ENCODE measurements at places on chromosomes 6 and 20.

DNA sequence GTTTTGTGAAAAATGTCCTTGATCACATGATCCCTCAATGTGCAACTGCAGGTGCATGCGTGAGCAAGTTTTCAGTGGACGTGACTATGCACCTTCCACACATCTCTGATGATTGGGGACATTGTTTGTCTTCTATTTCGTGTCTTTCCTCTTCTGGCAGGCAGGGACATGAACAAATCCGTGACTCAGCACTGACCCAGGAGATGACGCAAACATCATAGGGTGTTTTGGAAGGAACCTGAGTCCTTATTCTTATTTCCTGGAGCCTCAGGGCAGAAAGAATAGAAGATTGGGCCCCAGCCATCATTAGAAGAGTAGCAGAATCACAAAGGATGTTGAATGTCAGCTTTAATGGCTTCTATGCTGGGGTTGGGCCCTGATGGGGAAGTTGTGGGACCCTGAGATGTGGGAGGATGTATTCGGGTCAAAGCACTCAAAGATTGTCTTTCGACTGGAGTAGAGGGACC, 11.9 kb upstream of the SIRPD start:
- DNase-seq: no peak

DNA sequence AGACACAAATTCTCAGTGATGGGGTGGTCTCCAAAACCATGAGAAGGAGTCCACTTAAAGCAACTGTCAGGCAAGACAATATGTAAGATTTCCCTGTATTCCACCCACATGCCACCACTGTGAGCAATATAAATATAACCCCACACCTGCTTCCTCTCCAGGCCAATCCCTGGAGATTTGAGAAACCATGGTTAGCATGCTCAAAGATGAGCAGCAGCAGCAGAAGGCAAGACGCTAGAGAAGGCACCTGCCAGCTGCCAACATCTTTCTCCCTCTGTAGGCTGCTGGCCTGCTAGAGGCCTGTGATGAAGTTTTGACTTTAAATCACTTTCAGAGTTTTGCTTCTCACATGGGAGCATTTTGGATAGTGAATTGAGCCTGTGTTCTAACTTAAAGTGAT, 7.9 kb upstream of the SOD2 start:
- no peak for DNase-seq

DNA sequence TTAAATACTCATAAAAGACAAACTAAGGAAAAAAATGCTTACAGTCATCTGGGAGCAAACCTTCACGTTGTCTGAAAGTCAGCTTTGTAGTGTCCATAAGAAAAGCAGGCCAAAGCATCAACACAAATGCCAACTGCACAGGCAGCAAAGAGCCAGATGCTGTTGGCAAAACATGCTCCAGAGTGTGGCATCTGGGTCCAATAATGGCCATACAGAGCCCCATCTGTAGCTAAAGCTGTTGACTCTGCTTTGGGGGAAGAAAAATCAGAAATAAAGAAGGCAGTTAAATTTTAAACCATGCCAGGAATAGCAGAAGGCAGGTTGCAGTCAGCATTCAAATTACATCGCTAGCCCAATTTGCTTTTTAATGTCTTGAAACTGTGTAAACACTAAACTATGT, 776.3 kb downstream of the EYS start:
- DNase-seq: no peak

DNA sequence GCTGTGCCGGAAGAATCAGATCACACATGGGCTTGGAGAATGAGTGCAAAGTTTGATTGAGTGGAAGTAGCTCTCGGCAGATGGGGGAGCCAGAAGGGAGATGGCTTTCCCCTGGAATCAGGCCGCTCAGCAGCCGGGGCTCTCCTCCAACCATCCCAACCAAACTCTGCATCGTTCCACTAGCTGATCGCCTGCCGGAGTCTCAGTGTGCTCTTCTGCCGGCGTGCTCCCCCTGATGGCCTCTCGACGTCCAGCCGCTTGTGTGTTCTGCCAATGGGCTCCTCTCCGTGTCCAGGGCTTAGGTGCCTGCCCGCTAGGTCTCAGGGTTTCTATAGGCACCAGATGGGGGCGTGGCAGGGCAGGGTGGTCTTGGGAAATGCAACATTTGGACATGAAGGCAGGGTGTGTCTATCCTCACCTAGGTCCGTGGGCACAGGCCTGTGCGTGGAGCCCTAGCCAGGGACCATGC, 4.9 kb upstream of the BIRC7 start:
- DNase-seq: peak; percentile 77

DNA sequence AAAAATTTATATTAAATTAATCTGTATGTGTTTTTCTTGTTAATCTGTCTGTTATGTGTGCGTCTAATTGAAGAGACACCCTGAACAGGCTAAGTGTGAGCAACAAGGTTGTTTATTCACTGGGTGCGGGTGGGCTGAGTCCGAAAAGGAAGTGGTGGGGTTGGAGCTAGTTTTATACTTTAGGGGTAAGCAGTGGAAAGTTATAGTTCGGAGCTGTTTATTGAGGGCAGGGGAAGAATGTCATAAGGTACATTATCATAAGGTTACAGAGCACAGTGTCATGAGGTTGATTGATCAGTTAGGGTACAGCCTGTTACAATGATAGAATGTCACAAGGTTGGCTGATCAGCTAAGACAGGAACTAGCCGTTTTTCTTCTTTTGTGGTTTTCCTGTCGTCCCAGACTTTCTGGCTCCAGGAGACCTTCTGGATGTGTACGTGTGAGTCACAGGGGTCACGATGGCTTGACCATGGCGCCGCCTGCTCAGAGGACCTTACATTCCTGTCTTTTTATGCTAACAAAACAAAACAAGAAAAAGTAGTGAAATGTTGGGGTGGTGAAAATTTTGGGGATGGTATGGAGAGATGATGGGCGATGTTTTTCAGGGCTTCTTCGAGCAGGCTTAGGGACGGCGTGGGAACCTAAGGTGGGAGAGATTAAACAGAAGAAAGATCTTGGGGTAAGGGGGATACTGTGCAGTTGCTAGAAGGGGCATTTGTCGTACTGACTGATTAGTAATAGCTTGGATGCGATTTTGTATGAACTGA, 754.0 kb upstream of the ADGRB3 start:
- no peak for DNase-seq

GRCh38 chr6:38846844-38847243, 131.7 kb downstream of the DNAH8 start:
- DNase-seq: no peak

DNA sequence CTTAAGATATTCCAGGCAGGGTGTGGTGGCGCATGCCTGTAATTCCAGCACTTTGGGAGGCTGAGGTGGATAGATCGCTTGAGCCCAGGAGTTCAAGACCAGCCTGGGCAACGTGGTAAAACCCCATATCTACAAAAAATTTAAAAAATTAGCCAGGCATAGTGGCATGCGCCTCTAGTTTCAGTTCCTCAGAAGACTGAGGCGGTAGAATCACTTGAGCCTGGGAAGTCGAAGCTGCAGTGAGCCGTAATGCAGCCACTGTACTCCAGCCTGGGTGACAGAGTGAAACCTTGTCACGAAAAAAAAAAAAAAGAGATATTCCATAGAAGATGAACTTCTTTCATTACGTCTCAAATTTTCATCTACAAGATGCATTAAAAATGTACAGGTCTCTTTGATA, 46.7 kb upstream of the ISM1 start:
- DNase-seq: no peak

- no peak for DNase-seq
Measured at GRCh38 chr6:32449088-32449736, 9.5 kb downstream of the HLA-DRA start.

DNA sequence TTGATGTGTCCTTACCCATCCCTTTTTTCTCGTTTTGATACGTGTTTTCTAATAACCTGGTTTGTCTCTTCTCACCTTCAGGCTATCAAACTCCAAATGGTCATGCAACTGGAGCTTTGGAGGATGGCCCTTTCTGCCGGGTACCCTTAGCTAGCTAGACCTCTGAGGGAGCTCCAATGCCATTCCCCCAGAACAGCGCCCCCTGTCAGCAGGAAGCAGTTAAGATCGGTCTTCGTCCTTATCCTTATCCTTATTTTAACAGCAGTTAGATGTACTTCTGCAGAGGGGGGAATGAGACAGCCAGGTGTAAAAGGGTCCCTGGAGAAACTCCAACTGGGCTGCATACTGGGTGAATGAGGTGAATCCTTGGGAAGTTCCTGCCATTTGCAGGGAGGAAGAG, 37.2 kb downstream of the SEL1L2 start:
- DNase-seq: no peak

DNA sequence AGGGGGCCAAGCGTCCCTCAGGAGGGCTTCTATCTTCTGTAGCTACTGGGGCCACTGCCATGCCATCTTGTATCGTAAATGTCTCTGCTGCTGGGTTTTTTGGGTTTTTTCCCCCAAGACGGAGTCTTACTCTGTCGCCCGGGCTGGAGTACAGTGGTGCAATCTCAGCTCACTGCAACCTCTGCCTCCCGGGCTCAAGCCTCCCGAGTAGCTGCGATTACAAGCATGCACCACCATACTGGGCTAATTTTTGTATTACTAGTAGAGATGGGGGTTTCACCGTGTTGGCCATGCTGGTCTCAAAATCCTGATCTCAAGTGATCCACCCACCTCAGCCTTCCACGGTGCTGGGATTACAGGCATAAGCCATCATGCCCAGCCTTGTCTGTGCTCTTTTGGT, 111.3 kb upstream of the LOC128125822 start:
- DNase-seq: no peak

- DNase-seq: no peak
Measured at GRCh38 chr20:24048024-24048611, 59.5 kb upstream of the GGTLC1 start.

DNA sequence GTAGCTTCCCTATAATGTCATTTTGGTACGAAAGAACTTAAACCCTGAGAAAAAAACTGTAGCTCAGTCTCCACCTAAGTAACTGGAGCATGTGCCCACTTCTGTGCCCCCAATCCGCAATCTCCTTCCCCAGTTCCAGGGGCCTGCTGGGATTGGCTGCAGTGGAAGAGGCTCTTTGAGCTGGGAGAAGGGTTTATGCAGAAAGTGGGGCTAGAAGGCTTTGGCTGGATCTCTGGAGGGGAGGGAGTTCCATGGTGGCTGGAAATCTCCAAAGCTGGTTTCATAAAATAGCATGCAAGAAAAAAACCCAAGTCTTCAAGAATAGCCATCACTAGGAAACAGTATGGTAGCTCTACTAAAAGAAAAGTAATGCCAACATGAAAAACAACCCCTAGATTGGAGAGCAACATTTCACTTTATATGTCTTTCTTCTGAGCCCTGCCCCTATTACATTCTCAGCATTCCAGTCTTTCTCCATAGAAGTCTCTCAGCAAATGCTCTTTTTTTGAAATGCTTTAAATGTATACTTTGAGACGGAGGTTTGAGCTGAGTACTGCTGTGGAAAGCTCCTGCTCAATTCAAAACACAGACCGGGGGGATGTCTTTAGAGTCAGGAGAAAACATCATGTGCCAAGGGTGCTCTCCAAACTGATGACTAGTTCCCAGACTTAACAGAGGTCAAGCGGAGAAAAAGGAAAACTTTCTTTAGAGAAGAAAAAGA, 36.0 kb upstream of the FOXO3 start:
- DNase-seq: no peak

DNA sequence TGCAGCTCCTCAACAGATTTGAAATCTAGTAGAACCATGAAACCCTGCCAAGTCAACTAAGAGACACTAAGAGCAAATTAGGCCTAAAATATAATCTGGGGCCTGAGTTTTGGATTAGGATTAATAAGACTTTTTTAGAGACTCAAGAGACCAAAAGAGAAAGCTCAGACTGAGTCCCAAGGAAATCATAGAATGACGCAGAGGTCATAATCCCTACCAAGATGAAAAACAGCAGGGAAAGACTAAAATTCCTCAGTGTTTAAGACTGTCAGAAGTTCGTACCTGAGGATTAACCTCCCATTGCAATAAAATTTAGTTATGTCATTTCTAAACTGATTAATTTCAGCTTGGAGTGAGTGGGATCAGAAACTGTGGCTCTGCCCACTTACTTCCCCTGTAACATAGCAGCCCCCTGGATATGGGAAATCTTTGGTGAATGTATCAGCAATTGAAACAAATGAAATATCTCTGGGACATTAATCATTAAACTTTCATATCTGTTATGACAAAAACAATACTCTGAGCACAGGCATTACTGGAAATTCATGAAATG, 200.3 kb downstream of the EDN1 start:
- DNase-seq: no peak

DNA sequence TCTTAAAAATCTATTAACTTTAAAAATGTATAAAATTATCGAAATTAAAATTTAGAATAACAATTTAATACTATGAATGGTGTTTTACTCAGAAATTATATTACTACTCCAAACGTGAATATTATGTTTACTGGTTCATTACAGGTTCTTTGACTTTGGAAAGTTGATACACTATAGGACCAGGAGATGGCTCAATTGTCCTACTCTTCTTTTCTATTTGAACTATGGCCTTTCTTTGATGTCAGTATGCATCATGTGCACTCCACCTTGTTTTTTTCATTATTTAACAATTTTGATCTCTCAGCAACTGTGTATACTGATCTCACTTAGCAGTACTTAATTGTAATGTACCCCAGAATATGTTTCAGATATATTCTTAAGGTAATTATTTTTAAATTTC, 391.5 kb upstream of the MANEA start:
- DNase-seq: no peak

DNA sequence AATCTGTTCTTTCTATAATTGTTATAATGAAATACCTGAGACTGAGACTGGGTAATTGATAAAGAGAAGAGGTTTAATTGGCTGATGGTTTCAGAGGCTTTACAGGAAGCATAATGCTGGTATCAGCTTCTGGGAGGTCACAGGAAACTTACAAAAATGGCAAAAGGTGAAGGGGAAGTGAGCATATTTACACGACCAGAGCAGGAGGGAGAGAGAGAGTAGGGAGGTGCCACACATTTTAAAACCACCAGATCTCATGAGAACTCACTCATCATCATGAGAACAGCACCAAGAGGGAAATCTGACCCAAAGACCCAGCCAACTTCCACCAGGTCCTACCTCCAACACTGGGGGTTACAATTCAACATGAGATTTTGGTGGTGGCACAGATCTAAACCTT, 2.6 kb upstream of the SIRPB1 start:
- no peak for DNase-seq

- no peak for DNase-seq
Measured at GRCh38 chr6:132286298-132287019, 114.8 kb downstream of the MOXD1 start.

- no peak for DNase-seq
Measured at GRCh38 chr6:7765575-7766325, 39.9 kb downstream of the BMP6 start.

DNA sequence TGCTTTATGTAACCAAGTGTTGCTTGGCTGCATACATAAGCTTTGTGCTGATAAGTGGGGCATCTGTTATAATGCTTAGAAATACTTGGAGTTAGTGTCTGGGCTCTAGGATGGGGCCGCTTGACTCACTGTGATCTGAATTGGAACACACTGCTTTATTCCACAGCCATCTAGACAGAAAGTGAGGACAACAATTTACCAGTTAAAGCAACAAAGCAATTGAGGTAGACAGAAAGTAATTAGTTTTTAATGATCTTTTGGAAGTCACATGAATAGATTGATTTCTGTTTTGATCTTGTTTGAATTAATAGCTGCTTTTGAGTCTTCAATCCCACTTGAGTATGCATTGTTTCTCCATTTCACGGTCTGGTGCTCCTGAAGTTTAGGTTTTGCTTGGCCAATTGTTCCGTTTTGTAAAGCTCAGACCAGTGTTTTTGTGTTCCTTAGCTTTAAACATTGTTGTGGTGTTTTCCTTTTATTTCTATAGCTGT, 157.5 kb downstream of the TRMT11 start:
- no peak for DNase-seq

GRCh38 chr20:24638591-24639548, 169.4 kb downstream of the SYNDIG1 start:
- no peak for DNase-seq
